ENCODE measurements at places on chromosomes 2 and 18.

DNA sequence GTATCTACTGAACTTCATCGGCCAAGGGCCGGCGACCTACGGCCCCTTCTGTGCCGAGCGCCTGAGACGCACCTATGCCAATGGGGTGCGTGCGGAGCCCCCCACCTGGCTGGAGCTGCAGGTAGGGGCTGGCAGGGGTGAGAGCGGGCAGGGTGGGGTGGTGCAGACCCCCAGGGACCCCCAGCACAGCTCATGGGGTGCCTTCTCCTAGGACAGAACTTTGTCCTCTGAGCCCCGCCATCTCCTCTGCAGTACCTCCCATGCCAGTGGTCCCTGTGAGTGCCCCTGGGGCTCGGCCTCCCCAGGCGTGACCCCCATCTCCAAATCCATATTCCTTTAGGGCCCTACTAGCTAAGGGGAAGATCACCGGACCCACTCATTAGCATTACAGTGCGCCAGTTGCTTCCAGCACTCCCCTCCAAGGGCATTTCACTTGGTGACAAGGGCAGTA is 23.9 kb upstream of the GPR17 start:
- no peak for DNase-seq

- DNase-seq: no peak
Observed at GRCh38 chr2:103230796-103231195, 469.0 kb downstream of the TMEM182 start.

DNA sequence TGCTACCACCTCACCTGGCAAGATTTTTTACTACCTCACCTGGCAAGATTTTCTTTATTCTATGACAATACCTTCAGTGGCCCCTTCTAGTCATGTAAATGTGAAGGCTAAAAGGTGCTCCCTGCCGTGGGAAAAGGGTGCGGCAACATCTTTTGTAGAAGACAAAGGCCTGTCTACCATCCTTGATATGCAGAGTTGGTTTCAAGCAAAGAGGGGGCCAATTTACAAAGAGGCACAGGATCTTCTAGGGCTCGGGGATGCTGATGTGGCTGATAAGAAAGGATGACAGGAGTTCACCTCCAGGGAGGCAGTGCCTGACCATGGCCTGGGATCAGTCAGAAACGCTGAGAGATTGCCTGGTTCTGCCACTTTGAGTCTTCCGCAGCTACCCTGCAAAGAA is 165.4 kb upstream of the SLC1A4 start:
- no peak for DNase-seq

DNA sequence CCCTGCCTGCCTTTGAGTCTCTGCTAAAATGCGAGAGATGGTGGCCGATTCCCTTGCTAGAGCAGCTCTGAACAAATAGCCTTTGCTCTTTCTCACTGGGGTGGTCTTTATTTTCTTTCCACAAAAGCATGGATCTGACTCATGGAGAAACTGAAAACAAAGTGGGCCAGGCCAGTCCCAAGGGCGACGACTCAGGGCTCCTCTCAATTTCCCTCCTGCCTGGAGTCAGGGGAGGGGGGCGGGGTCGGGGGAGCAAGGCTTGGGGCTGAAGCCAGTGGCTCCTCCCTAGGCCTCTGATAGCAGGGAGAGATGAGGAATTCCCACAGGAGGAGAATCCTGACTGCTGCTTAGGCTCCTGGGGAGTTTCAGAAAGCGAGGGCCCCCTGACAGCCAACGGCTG is 17.1 kb upstream of the IL1R2 start:
- DNase-seq: no peak

- DNase-seq: peak; percentile 35
Observed at GRCh38 chr2:133489641-133490410, 78.4 kb downstream of the NCKAP5 start.

DNA sequence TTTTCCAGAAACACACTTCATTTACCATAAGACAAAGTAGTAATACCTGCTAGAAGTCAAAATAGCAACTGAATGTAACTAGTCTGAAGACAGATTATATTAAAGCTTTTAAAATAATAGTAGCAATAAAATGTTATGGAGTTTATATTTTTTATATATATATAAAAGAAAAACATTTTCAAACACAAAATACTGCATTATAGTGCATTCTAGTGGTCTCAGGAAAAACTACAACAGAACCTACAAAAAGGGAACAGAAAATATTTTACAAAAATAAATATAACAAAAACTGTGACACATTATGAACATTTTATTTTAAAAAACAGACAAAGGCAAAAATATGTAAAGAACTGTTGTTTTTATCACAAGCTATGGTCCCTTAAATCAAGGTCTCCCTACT is 48.0 kb downstream of the STRN start:
- DNase-seq: no peak

DNA sequence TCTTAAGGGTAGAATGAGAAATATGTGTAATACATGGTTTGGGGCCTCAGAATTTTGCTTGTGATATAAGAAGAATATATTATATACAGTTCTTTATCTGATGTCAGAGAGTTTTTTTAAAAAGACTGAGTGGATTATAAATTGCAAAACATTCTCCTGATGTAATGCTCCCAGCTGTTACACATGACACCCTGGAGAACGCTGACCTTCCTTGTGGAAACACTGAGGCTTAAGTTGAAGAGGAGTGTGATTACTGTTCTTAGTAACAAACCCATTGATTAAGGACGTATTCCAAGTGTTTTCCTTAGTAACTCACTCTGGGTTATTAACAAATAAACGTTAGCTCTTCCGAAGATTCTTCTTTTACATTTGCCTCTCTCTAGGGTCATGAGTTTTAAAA is 1069.3 kb upstream of the CNTNAP5 start:
- DNase-seq: no peak

All from astrocyte (in vitro differentiated cells and primary cell).